ENCODE measurements at places on chromosomes 3 and 15.
A peak's percentile ranks its signal among the peaks of the same experiment; 100 is the strongest.

- H3K27ac ChIP-seq, result no peak overlapping the region
- no peaks in the 10 kb centered on the region for H3K27me3 ChIP-seq
- H3K36me3 ChIP-seq, result no peaks in the 10 kb centered on the region
- no peak overlapping the region for H3K4me3 ChIP-seq
Observed at GRCh38 chr3:24503616-24504113, 9.0 kb upstream of the THRB start.

- H3K27me3 ChIP-seq, result no peaks in the 10 kb centered on the region
- H3K4me1 ChIP-seq, result no peaks in the 10 kb centered on the region
- no peak for DNase-seq
- no peak overlapping the region for H3K27ac ChIP-seq
- no peaks in the 10 kb centered on the region for H3K36me3 ChIP-seq
- no peak overlapping the region for H3K4me3 ChIP-seq
Observed at GRCh38 chr3:182503401-182503800, 289.9 kb upstream of the ATP11B start.

GRCh38 chr3:54963641-54964040 is 35.8 kb upstream of the LRTM1 start:
- H3K27me3 ChIP-seq, result no peaks in the 10 kb centered on the region
- no peaks in the 10 kb centered on the region for H3K36me3 ChIP-seq
- no peaks in the 10 kb centered on the region for H3K4me1 ChIP-seq
- H3K4me3 ChIP-seq, result no peak overlapping the region

GRCh38 chr15:96217983-96218382 is 112.5 kb upstream of the NR2F2 start:
- H3K4me1 ChIP-seq, result no peaks in the 10 kb centered on the region
- no peak overlapping the region for H3K4me3 ChIP-seq
- H3K36me3 ChIP-seq, result no peaks in the 10 kb centered on the region
- H3K27me3 ChIP-seq, result no peaks in the 10 kb centered on the region

- H3K27me3 ChIP-seq, result no peaks in the 10 kb centered on the region
- peaks cover 24% of the 10 kb centered on the region for H3K36me3 ChIP-seq
- DNase-seq, result no peak
- no peak overlapping the region for H3K27ac ChIP-seq
- H3K4me3 ChIP-seq, result no peak overlapping the region
- H3K4me1 ChIP-seq, result no peaks in the 10 kb centered on the region
Observed at GRCh38 chr15:75356517-75356916, 9.7 kb downstream of the NEIL1 start.

DNA sequence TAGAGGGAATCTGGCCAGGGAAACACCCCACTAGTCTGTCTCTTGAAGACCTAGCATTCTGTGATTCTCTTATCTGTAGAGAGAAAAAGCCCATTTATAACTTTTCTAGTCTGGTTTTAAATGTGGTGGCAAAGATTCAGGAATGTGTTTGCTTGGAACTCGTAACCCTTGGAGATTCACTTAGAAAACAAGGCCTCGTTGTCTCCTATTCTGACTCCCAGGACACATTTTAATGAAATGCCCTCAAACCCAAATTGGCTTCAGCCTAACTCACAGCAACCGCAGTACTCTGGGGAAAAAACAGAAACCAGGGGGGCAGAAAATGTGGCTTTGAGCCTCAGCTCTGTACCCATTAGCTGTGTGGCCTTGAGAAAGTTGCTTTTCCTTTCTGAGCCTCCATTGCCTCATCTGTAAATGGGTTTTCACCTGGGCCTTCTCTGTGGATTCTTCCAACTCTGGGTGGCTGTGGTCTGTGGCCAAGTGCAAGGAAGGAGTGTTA is 36.5 kb downstream of the RPLP1 start:
- no peak overlapping the region for H3K27ac ChIP-seq
- no peak overlapping the region for H3K4me3 ChIP-seq
- peaks cover 9% of the 10 kb centered on the region for H3K27me3 ChIP-seq
- no peaks in the 10 kb centered on the region for H3K36me3 ChIP-seq
- no peak for DNase-seq
- H3K4me1 ChIP-seq, result no peaks in the 10 kb centered on the region

DNA sequence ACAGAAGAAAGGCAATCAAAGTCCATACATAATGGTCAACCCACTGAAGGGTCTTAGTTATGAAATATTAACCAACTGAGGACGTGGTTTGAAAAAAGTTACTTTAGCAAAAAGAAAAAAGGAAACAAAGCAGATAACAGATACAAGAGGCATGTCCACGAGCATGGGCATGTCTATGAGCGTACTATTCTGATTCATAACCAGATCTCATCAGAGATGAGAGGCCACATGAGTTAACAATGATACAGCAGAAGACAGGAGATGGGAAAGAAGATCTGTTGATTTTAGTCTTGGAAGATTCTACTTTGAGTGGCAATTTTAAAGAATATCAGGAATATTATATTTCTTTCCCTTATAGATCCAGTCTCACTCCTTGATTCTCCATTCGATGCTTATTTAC is 262.9 kb upstream of the SLITRK3 start:
- H3K27ac ChIP-seq, result no peak overlapping the region
- no peak overlapping the region for H3K4me3 ChIP-seq
- no peak for DNase-seq
- H3K4me1 ChIP-seq, result no peaks in the 10 kb centered on the region

GRCh38 chr15:37106490-37107001 is 6.2 kb upstream of the MEIS2 start:
- no peaks in the 10 kb centered on the region for H3K36me3 ChIP-seq
- H3K4me3 ChIP-seq, result no peak overlapping the region
- H3K4me1 ChIP-seq, result peaks cover 13% of the 10 kb centered on the region
- no peak for DNase-seq

- H3K4me1 ChIP-seq, result no peaks in the 10 kb centered on the region
- H3K4me3 ChIP-seq, result no peak overlapping the region
- DNase-seq, result no peak
- no peaks in the 10 kb centered on the region for H3K27me3 ChIP-seq
- H3K36me3 ChIP-seq, result no peaks in the 10 kb centered on the region
Observed at GRCh38 chr3:129553719-129554118, 10.7 kb downstream of the H1-8 start.

- H3K4me3 ChIP-seq, result no peak overlapping the region
- H3K27ac ChIP-seq, result no peak overlapping the region
- no peak for DNase-seq
- peaks cover 6% of the 10 kb centered on the region for H3K27me3 ChIP-seq
Observed at GRCh38 chr3:184805351-184806038, 6.5 kb upstream of the VPS8 start.

DNA sequence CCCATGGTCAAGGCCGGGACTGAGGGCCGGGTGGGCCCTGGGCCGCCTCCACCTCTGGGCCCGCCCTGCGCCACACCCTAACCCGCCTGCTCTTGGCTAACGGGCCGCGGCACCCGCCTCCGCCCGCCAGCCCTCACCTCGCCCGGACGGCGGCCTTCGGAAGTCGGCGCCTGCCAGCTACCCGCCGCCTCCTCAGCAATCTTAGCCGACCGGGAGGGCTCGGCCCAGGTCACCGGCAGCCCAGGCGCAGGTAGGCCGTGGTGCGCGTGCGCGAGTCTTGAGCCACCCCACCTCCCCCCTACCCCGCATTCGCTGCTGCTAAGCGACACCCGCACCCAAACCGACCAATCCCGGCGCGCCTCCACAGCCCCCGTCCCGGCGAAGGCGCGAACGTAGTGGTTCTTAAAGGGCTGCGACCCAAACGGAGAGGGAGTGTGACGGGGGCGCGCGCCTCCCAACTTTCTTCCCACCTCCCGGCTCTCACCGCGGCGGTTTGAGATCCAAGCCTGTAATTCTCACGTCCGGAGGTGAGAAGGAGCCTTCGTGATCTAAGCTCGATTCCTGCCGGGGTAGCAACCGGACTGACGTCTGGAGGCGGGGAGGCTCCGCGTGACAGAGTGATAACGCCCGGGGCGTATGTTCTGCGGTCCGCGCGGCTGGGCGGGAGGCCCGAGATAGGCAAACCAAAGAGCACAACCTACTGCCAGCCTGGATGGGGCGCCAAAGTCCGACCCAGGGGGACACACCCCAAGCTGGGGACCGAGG is at the start of gene SEC22C:
Gene SEC22C, minus strand, starts transcription at position 259 of the 765 bp plus-strand sequence. CDS start 12,921 bp downstream, outside the sequence.
- no peaks in the 10 kb centered on the region for H3K27me3 ChIP-seq
- peak within 1 kb of the TSS; percentile 97 for H3K27ac ChIP-seq
- peaks cover 27% of the 10 kb centered on the region for H3K4me1 ChIP-seq
- H3K4me3 ChIP-seq, result peak within 1 kb of the TSS; percentile 82
- peak; percentile 97 for DNase-seq

GRCh38 chr15:81666839-81667238 is 292.8 kb upstream of the TMC3 start:
- DNase-seq, result no peak
- no peaks in the 10 kb centered on the region for H3K4me1 ChIP-seq
- H3K36me3 ChIP-seq, result no peaks in the 10 kb centered on the region
- H3K4me3 ChIP-seq, result no peak overlapping the region
- no peaks in the 10 kb centered on the region for H3K27me3 ChIP-seq

- no peak overlapping the region for H3K4me3 ChIP-seq
- no peak overlapping the region for H3K27ac ChIP-seq
- no peak for DNase-seq
- H3K36me3 ChIP-seq, result no peaks in the 10 kb centered on the region
Observed at GRCh38 chr3:160618878-160619277, 53.5 kb upstream of the KPNA4 start.

- H3K4me3 ChIP-seq, result no peak overlapping the region
- peaks cover 2% of the 10 kb centered on the region for H3K27me3 ChIP-seq
- H3K4me1 ChIP-seq, result no peaks in the 10 kb centered on the region
- no peaks in the 10 kb centered on the region for H3K36me3 ChIP-seq
- no peak for DNase-seq
Observed at GRCh38 chr3:32203854-32204253, 34.6 kb upstream of the CMTM8 start.

All from CD4-positive, CD25-positive, alpha-beta regulatory T cell (primary cell).